Psoas muscle (tissue), 8 donors: ENCODE measurements at places on chromosomes 6 and 20.

- no peaks in the 10 kb centered on the region for H3K27me3 ChIP-seq
- H3K4me1 ChIP-seq = no peaks in the 10 kb centered on the region
- DNase-seq = no peak
- no peak overlapping the region for H3K4me3 ChIP-seq
- H3K36me3 ChIP-seq = no peaks in the 10 kb centered on the region
Measured at GRCh38 chr6:46357591-46357990, 133.7 kb downstream of the RCAN2 start.

DNA sequence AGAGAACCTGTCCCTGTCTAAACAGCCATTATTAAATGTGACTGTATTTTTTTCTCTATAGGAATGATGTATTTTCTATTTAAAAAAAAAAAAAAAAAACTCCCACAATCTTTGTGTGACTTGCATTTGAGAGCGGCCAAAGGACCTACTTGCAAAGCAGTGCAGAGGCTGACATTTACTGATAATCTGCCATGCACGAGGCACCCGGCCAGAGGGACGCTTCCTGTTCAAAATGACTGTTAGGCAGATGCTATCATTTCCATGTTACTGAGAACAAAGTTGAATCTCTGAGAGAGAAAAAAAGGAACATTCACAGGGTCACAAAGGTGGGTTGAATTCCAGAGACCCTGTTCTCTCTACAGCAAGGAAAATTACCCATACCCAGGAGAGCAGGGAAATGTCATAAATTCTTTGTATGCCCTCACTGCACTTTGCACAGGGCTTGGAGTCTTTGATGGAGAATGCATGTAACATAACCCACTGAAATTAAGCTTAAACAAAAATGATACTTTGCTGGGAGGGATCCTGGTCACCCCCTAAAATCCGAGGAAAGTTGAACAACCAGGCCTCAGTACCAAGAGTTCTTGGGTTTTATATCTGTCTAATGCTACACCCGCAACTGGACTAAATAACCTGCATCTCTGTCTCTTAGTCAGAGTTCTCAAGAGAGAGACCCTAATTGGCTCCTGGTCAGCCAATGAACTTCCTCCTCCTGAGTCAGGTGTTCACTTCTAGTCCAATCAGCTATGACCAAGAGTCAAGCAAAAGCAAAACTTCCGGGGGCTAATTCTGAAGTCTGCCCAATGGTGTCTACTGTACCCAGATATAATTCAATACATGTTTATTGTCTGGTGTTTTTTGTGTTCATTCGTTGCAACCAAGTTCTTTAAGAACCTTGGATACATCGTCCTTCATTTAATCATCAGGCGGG lies 61.2 kb downstream of the GCLC start:
- peak overlapping the region; percentile 4 for H3K27ac ChIP-seq
- no peaks in the 10 kb centered on the region for H3K36me3 ChIP-seq
- peak overlapping the region; percentile 44 for H3K4me3 ChIP-seq
- peak; percentile 62 for DNase-seq

GRCh38 chr20:6559791-6560190 lies 207.7 kb upstream of the BMP2 start:
- H3K27me3 ChIP-seq = no peaks in the 10 kb centered on the region
- no peaks in the 10 kb centered on the region for H3K4me1 ChIP-seq
- H3K36me3 ChIP-seq = no peaks in the 10 kb centered on the region

DNA sequence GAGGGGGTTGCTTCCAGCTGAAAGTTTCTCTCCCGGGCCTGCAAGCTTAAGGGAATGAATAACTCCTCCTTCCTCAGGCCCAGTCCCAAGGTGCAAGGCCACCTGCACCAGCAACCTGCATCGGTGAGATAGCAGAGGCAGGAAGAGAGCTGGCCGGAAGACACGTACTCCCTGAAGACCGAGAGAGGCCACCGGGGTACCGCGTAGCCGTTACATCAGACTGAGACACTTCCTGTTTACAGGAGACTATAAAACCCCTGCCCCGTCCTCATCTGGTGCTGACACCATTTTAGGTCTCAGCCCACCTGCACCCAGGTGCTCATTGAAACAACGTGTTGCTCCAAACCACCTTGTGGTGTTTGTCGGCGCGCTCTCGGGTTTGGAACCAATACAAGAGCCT lies 60.5 kb upstream of the PRND start:
- H3K36me3 ChIP-seq = no peaks in the 10 kb centered on the region
- no peak for DNase-seq
- no peak overlapping the region for H3K4me3 ChIP-seq

DNA sequence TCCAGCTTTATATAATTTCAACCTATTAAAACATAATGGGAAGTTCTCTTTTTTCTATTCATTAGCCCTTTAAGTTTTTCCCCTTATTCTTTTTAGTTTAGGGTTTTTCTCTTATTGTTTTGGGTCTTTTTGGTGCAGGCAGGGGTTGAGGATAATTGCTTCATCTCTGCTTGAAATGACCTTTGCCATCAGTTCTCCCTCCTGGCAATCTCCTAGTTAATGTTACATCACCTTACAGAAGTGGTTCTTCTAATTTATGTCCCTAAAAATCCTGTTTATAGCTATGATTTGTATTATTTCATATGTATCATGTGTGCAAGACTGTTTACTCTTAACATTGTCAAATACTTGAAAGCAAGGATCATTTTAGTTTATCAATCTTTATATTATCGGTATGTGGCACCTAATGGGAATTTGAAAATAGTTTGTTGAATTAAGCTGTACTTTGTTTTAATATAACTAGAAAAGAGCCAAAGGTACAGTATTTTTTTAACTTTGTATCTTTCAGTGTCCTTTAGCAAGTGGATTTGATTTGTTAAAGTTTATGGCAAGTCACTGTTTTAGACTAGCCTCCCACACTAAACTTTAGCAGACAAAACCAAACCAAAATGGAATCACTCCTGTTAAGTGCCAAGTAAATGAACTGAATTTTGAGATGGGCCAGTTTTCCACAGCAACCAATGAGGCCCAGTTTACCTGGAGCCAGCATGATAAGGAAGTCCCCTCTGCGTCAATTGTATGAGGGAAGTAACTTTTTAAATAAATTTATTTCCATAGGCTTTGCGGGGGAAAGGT lies 26.6 kb upstream of the RUNX2 start:
- no peaks in the 10 kb centered on the region for H3K4me1 ChIP-seq
- no peaks in the 10 kb centered on the region for H3K27me3 ChIP-seq
- DNase-seq = no peak

GRCh38 chr20:16408981-16409380 lies 164.3 kb downstream of the KIF16B start:
- no peaks in the 10 kb centered on the region for H3K4me1 ChIP-seq
- H3K36me3 ChIP-seq = peaks cover 25% of the 10 kb centered on the region
- no peak overlapping the region for H3K4me3 ChIP-seq
- H3K27me3 ChIP-seq = no peaks in the 10 kb centered on the region
- DNase-seq = no peak

DNA sequence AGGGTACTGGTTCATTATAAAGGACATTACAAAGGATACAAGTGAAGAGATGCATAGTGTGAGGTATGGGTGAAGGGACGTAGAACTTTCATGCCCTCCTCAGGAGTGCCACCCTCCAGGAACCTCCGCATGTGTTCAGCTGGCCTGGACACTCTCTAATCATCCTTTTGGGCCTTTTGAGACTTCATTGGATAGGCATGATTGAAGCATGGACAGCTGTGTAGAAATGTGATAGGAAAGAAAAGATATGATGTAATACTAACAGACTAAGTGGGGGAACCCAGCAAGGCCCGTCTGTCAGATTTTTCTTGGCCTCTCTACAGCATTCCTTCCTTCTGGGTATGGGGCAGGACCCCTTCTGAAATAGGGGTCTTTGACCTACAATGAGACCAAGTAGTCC lies 31.1 kb downstream of the DOP1A start:
- peaks cover 27% of the 10 kb centered on the region for H3K36me3 ChIP-seq
- no peak overlapping the region for H3K27ac ChIP-seq
- H3K4me3 ChIP-seq = no peak overlapping the region
- DNase-seq = no peak
- H3K27me3 ChIP-seq = no peaks in the 10 kb centered on the region
- peaks cover 9% of the 10 kb centered on the region for H3K4me1 ChIP-seq

DNA sequence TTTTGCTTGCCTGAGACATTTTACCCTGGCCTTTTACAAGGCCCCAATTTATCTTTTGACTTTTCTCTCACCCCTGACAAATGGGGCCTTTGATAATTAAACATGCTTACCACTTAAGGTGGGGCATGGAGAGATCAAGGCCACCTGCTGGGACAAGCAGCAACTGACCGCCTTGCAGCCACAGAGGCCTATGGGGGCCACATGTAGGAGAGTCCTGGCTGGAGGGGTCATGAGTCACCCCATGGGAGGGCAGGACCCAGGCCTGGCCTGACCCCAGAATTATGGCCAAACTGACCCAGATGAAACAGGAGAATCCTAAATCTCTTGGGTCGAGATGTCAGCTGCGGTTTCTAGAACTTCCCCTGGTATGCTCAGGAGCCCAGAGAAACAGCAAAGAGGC lies 8.5 kb upstream of the OCSTAMP start:
- H3K27me3 ChIP-seq = peaks cover 3% of the 10 kb centered on the region
- DNase-seq = no peak
- H3K27ac ChIP-seq = no peak overlapping the region
- H3K4me3 ChIP-seq = no peak overlapping the region
- peaks cover 5% of the 10 kb centered on the region for H3K4me1 ChIP-seq
- no peaks in the 10 kb centered on the region for H3K36me3 ChIP-seq

- H3K27me3 ChIP-seq = no peaks in the 10 kb centered on the region
- no peak for DNase-seq
- H3K36me3 ChIP-seq = no peaks in the 10 kb centered on the region
- no peaks in the 10 kb centered on the region for H3K4me1 ChIP-seq
- no peak overlapping the region for H3K27ac ChIP-seq
Measured at GRCh38 chr6:2911171-2911570, 8.1 kb upstream of the SERPINB9 start.

GRCh38 chr20:22684072-22684762 lies 99.8 kb upstream of the FOXA2 start:
- H3K4me1 ChIP-seq = no peaks in the 10 kb centered on the region
- no peaks in the 10 kb centered on the region for H3K36me3 ChIP-seq
- no peak overlapping the region for H3K27ac ChIP-seq

GRCh38 chr6:14616656-14617055 lies 499.1 kb downstream of the CD83 start:
- no peak overlapping the region for H3K4me3 ChIP-seq
- H3K27me3 ChIP-seq = no peaks in the 10 kb centered on the region
- H3K36me3 ChIP-seq = no peaks in the 10 kb centered on the region

GRCh38 chr6:1963596-1963995 lies 281.8 kb downstream of the GMDS start:
- DNase-seq = no peak
- no peak overlapping the region for H3K27ac ChIP-seq
- no peaks in the 10 kb centered on the region for H3K4me1 ChIP-seq
- no peak overlapping the region for H3K4me3 ChIP-seq

DNA sequence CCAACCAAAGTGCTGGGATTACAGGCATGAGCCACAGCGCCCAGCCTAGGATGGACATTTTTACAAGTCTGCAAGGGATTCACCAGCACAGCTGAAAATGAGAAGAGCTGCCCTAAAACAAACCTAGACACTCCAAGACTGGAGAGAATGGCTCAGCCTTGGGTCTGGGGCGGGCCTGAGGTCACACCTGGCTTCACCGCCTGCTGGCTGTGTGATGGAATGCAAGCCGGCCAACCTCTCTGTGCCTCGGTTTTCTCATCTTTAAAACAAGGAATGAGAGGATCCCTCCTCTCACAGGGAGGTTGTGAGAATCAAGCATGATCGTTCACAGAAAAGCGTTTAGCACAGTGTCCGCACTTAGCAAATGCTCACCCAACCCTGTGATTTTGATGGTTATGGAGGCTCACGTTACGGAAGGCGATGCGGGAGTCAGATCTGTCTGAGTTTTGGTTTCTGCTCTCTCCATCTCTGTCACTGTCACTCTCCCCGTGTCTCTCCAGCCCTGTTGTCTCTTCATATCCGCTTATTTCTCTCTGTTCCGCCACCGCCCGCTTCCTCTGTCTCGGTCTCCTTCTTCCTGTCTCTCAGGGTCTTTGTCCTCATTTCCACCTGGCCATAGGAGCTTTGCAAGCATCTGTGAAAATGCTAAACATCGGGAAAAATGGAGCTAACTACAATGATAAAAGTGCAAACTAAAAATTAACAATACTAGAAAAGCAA lies 47.6 kb downstream of the CEBPB start:
- no peaks in the 10 kb centered on the region for H3K27me3 ChIP-seq
- H3K4me1 ChIP-seq = no peaks in the 10 kb centered on the region
- H3K36me3 ChIP-seq = no peaks in the 10 kb centered on the region

DNA sequence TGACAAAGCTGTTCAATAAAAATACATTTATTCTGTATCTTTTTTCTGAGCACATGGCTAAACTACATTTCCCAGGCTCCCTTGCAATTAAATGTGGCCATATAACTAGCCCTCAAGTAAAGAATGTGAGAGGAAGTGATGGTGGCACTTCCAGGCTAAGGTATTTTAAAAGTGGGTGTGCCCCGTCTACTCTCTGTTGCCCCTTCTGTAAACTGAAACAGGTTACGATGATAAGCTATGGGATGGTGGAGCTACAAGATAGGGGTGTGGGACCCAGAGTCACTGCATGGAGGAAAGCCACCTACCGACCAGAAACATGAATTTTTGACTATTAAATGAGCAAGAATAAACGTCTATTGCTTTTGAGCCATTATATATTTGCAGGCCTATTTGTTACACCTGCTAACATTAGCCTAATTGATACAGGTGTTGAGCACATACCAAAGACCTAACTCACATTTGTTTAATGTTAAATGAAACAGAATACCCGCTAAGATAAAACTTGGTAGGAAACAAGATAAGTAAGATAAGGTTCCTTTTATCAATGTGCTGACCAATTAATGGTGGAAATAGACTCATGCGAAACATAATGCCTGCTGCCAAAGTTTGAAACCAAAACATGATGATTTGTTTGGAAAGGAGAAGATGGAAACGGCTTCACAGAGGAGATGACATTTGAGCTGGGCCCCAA lies 3.1 kb downstream of the FYN start:
- H3K27me3 ChIP-seq = no peaks in the 10 kb centered on the region
- no peaks in the 10 kb centered on the region for H3K4me1 ChIP-seq
- no peak overlapping the region for H3K4me3 ChIP-seq
- no peak for DNase-seq

GRCh38 chr20:50144362-50144761 lies 9.2 kb downstream of the PEDS1 start:
- H3K27me3 ChIP-seq = no peaks in the 10 kb centered on the region
- H3K4me3 ChIP-seq = no peak overlapping the region
- peaks cover 60% of the 10 kb centered on the region for H3K4me1 ChIP-seq
- H3K36me3 ChIP-seq = peaks cover 43% of the 10 kb centered on the region
- peak; percentile 72 for DNase-seq
